ENCODE measurements at places on chromosomes 7 and 10.

- DNase-seq = no peak
These were observed 94.3 kb downstream of the CCDC71L start for GRCh38 chr7:106566672-106567071.

DNA sequence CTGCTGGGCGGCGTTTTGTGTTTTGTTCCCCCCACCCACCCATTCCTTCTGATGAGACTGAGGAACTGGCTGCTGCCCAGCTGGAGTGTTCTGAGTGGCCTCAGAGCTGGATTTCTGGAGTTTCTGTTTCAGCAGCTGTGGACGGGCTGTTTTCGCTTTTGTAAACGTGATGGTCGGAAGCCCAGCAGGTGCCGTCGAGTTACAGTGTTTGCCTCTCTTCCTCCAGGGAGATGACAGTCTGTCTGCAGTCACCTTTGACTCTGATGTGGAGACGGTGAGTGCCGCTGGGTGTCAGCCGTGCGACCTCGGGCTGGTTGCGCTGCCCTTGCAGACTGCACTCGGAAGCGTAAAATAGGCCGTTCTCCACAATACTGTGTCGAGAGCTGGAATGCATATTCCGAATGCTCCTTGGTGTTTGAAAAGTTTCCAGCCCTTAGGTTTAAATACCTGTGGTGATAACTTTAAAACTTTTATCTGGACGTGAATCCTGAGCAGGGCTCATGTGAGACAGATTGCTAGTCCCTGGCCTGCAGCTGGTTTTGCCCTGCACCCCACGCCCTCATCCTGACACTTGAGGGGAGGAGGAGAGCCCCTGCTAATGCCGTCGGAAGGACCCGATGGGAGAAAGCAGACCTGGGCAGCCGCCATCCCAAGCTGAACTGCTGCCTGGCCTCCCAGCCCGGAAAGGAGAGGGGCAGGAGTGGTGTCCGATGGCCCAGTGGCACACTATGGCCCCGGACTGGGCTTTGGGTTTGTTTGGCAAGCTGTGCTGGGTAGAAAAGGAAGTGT, 8.3 kb downstream of the IQCE start:
- no peak for DNase-seq

- no peak for DNase-seq
These were observed 36.9 kb downstream of the GRB10 start for GRCh38 chr7:50745835-50746234.

DNA sequence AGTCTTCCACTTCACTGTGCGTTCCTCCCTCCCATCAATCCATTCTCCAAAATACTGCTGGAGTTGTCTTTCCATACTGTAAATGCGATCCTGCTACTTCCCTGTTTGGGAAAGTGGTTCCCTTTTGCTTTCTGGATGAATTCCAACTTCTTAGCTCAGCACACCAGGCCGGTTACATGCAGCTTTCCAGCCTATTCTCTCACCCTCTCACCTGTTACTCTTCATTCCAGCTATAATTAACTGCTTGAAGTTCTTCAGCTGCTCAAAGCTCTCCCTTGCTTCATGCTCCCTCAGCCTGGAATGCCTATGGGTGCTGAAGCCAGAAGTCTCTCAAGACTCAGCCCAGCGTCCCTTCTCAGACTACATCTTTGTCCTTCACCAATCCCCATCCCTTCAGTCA, 6.0 kb upstream of the ZNRF2 start:
- peak; percentile 34 for DNase-seq

- DNase-seq = peak; percentile 51
These were observed 136.3 kb downstream of the KCNMA1 start for GRCh38 chr10:77501152-77501845.

- no peak for DNase-seq
These were observed 1187.9 kb downstream of the REEP3 start for GRCh38 chr10:64708884-64709681.

GRCh38 chr7:95794917-95795515, 22.7 kb downstream of the DYNC1I1 start:
- peak; percentile 7 for DNase-seq

DNA sequence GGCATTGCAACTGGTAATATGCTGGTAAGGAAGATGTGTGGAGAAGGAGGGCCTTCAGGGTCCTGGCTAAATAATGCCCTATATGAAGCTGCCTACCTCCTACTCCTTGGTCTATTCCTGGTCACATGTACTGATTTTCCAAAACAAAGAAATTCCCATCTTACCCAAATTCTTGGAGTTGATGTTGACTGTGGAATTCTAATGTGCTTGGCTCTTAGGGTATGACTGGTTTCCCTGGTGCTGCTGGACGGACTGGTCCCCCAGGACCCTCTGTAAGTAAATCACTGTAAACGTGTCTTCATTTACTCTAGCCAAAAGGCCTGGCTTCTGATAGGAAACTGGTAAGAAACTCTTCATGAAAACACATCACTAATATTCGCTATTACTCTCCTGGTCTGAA, 27.0 kb downstream of the COL1A2 start:
- DNase-seq = no peak

GRCh38 chr10:88092973-88093372, 229.5 kb downstream of the PTEN start:
- DNase-seq = no peak

DNA sequence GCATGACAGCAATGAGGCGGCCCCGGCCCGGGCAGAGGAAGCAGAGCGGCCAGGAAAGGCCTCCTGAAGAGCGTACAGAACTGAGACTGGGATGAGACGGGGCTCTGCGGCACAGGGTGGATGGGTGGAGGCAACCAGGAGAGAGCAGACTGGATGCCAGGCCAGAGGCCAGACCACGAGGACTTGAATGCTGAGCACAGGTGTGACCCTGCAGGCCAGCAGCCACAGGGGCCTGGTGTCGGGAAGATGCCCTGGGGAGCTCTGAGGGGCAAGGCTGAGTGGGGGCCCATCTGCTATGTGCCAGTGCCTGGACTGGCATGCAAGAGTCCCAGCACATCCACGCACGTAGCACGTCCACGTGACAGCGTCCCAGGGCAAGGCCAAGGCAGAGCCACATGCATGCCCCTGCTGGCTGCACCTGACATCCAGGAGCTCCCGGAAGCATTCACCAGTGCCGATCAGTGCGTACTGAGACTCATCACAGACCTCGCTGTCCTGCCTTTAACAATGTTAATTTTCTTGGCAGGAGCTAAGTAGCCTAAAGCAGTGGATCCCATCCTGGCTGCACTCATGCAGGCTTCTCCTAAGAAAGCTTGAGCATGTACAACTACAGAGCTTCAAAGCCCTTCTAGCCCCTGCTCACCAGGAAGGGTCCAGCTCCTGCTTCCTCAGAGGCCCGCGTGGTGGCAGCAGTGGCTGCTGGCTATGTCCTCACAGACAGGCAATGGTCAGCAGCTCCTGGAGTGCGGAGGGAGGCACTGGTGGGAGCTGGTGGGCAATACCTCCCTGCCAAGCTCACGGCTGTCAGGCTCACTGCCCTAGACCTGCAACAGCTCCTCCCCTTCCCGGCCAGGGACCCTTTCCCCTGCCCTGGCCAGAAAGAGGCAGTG, 18.0 kb downstream of the GRID1 start:
- no peak for DNase-seq

- no peak for DNase-seq
These were observed 62.2 kb downstream of the DIP2C start for GRCh38 chr10:627032-627992.

- DNase-seq = no peak
These were observed 219.9 kb downstream of the FGFR2 start for GRCh38 chr10:121378251-121378801.

DNA sequence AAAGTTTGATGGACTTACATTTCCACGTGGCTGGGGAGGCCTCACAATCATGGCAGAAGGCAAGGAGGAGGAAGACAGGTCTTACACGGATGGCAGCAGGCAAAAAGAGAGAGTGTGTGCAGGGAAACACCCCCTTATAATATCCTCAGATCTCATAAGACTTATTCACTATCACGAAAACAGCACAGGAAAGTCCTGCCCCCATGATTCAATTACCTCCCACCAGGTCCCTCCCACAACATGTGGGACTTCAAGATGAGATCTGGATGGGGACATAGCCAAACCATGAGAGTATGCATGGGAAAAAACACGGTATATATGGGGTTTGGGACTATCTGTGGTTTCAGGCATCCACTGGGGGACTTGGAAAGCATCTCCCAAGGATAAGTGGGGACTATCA, 78.0 kb downstream of the PLXNA4 start:
- no peak for DNase-seq

GRCh38 chr7:123944395-123944794, 19.4 kb downstream of the SPAM1 start:
- no peak for DNase-seq

- DNase-seq = peak; percentile 31
These were observed 90.0 kb upstream of the ADRB1 start for GRCh38 chr10:113953505-113954272.

GRCh38 chr7:1691601-1692514, 21.8 kb downstream of the ELFN1 start:
- DNase-seq = no peak

- DNase-seq = no peak
These were observed 115.7 kb downstream of the CCDC71L start for GRCh38 chr7:106545275-106545674.

- DNase-seq = no peak
These were observed 196.7 kb downstream of the KIAA1217 start for GRCh38 chr10:24405635-24406034.

GRCh38 chr10:97798958-97799610, 27.3 kb upstream of the SFRP5 start:
- no peak for DNase-seq

DNA sequence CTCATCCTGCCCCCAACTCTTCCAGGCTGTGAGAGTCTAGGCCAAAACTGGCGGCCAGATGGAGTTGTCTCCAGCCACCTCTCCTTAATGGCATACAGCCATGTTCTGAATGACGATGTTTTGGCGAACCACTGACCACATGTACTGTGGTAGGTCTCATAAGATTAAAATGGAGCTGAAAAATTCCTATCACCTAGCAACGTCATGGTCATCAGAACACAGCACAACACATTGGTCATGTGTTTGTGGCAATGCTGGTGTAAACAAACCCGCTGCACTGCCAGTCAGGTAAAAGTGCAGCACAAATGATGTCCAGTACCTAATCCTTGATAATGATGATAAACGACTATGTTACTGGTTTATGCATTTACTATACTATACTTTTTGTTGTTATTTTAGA, 290.0 kb upstream of the MKI67 start:
- no peak for DNase-seq

- DNase-seq = no peak
These were observed 227.7 kb downstream of the MGMT start for GRCh38 chr10:129694691-129695243.

- no peak for DNase-seq
These were observed 47.9 kb upstream of the ITPRID1 start for GRCh38 chr7:31466036-31466435.

- DNase-seq = no peak
These were observed 182.9 kb downstream of the DOCK4 start for GRCh38 chr7:112023282-112023681.

GRCh38 chr10:7787150-7787856, 490 bp downstream of the KIN start:
- peak; percentile 20 for DNase-seq

- no peak for DNase-seq
These were observed 165.5 kb downstream of the SND1 start for GRCh38 chr7:127817466-127817865.

DNA sequence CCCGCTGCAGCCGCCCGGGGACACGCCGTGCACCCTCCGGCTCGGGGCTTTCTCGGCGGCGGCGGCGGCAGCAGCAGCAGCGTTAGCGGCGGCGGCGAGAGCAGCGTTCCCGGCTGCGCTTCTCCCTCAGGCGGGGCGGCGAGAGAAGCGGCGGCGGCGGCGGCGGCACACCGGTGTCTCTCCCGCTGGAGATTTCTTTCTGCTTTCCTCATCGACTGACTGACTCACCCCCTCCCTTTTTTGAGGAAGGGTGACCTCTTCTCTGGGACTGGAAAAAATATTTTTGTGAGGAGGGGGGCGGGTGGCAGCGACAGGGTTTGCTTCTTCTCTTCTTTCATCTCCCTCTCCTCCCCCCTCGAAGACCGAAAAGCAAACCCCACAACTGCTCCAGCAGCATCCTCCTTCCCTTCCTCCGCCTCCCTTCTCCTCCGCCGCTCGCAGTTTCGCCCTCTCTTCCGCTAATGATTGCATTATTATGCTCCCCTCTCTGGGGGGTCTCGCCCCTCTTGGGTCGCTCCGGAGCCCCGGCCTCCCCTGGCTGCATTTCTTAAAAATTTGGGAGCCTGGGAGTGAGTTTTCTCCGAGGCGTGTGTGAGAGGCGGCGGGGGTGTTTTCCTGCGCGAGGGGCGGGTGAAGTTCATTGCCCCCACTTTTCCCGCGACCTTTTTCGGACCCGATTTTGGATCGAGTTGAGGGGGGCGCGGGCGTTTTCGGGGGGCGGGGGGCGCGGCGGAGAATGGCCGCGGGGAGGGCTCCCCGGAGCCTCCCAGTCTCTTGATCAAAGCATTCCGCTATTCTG, 411 bp downstream of the AUTS2 start:
- peak; percentile 13 for DNase-seq

GRCh38 chr10:109931163-109931562, 7.9 kb upstream of the XPNPEP1 start:
- no peak for DNase-seq

- no peak for DNase-seq
These were observed 35.7 kb downstream of the LHPP start for GRCh38 chr10:124497196-124497881.

- no peak for DNase-seq
These were observed 26.3 kb upstream of the SH3PXD2A start for GRCh38 chr10:103881416-103882284.

DNA sequence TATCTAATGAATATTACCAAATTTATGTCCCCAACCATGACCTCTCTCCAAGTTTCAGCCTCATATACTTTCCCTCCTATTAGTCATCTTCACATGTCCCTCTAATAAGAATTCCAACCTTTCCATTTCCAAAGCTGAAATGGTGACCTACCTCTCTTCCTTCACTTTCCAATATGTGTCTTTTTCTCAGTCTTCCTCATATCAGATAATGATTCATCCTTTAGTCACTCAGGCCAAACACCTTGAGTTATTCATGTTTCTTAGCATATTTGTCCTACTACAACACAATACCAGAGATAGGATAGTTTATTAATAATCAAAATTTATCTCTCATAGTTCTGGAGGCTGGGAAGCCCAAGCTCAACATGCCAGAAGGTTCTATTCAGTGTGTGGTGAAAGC, 318.5 kb upstream of the ZWINT start:
- DNase-seq = no peak

DNA sequence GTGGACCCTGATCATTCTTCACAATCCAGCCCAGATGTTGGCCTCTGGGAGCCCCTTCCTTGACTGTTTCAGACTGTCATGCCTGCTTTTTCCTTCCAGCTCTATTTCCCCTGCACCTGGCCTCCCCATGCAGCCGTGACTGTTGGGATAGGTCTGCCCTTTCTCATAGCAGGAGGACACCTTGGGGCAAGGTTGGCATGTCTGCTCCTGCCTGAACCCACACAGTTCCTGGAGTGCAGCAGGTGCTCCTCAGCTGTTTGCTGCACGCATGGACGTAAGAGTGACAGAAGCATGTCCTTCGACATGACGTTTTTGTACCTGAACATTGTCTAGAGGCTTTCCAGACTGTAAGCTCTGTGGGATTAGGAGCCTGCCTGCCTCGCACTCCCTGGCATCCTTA, 24.0 kb downstream of the POR start:
- DNase-seq = no peak
